Fibroblast of skin of abdomen (primary cell): ENCODE measurements at places on chromosomes 11 and 22.
A peak's percentile ranks its signal among the peaks of the same experiment; 100 is the strongest.

DNA sequence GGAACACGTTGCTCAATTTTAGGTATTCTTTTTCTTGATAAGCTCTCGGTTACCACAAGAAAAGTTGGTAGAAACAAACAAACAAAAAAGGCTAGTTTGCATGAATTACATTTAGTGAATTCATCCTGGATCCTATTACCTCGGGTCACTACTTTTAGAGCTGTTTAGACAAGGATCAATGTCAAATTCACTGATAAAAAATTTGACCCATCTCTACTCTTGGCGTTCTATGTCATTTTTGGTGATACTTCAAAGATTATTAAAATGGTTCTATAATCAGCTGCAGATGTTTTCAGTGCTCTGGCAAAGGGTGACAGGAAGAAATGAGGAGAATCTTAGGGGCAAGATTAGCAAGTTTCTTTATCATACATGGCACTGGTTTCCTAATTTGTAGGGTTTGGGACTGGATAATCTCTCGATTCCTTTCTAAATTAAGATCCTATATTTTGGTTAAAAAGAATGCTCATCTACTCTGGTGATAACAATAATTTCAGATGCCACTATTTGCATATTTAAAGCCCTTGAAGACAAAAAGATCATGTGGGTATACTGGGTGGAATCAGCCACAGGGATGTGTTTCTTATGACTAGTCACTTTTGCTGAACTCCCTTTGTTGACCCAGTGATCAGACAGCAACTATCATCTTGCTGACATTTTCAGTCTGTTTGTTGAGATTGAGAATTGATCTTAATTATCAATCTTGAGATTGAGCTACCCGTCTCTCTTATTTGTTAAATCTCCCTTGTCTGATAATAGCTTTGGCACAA lies 442.9 kb downstream of the AASDHPPT start:
- DNase-seq: no peak

DNA sequence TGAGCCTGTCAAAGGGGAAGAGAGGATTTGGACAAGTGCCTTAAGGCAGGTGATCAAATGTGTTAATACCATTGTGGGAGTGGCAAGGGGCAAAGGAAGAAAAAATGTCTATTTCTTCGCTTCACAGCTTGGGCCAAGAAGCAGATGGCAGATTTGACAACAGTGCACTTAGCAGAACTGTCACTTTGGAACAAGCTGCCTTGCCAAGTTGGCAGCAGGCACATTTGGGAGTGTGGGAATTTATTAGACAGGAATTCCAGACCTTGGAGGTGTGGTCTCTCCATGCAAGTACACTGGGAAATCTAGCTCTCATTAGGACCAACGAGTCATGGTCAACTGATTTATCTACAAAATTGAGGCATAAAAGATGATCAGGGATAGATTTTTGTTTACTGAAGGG lies 265.1 kb downstream of the NELL1 start:
- no peak for DNase-seq

- DNase-seq: no peak
These were observed 2.4 kb upstream of the ZP1 start for GRCh38 chr11:60864856-60865513.

- no peak for DNase-seq
These were observed 44.9 kb downstream of the CD82 start for GRCh38 chr11:44610186-44610955.

- no peak for DNase-seq
These were observed 604.9 kb downstream of the BUD13 start for GRCh38 chr11:116167706-116168458.

GRCh38 chr22:48376428-48376827 lies 1451.2 kb downstream of the BRD1 start:
- no peak for DNase-seq

GRCh38 chr11:9957072-9957471 lies 293.2 kb downstream of the SWAP70 start:
- no peak for DNase-seq

- no peak for DNase-seq
These were observed 607 bp downstream of the DMC1 start for GRCh38 chr22:38569181-38569971.

GRCh38 chr11:62999156-62999555 lies 14.4 kb upstream of the SLC22A6 start:
- DNase-seq: no peak

DNA sequence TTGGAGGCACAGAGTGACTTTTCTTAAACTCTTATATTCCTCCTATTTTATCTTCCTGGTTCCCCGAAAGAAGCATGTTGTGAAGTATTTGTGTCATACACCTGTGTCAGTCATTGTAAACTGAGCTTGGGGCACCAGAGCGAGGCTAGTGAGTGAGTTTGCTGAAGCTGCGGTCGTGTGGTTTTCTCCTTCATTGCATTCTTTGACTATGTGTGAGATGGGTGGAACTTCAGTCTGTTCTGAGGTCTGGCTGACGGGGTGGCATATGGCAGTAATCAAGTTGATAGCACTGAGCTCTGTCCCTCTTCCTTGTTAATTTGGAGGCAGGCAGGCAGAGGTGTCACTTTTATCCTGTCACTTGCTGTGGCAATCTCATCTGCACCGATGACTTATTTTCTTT lies 4.2 kb downstream of the VPS26B start:
- DNase-seq: peak; percentile 78

- DNase-seq: no peak
These were observed 64.2 kb downstream of the NFAM1 start for GRCh38 chr22:42367980-42368378.

DNA sequence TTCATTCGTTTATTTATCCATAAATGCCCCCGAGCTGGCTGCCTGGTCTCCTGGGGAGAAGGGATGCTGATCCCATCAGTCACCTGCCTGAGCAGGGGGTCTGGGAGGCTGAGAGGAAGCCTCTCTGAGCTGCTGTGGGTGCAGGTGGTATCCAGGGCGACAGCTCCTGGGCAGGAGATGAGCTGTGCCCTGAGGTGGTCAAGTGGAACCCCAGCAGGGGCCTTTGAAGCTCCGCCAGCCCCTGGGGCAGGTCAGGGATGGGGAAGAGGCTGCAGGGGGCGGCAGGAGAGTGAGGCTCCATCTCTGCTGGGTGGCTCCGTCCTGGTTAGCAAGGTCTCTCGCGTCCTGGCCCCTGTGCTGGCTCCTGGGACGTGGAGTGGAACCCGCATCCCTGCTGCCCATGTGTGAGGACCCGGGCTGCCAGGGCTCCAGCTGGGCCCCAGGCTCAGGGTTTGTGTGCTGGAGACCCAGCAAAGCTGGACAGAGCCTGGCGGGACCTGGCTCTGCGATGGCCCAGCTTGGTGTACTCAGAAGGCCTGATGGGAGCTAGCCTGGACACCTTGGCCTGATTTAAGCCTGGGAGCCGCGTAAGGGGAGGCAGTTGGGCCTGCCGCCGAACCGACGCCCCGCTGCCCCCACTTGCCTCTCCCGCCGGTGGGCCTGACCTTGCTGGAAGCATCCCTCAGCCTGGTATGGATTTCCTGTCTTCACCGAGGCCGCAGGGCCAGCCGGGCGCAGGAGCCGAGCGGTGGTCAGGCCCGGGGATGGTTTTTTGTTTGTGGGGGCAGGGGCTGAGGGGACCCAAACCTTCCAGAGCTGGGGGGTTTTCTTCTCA lies 44.5 kb downstream of the RTN4R start:
- DNase-seq: no peak

DNA sequence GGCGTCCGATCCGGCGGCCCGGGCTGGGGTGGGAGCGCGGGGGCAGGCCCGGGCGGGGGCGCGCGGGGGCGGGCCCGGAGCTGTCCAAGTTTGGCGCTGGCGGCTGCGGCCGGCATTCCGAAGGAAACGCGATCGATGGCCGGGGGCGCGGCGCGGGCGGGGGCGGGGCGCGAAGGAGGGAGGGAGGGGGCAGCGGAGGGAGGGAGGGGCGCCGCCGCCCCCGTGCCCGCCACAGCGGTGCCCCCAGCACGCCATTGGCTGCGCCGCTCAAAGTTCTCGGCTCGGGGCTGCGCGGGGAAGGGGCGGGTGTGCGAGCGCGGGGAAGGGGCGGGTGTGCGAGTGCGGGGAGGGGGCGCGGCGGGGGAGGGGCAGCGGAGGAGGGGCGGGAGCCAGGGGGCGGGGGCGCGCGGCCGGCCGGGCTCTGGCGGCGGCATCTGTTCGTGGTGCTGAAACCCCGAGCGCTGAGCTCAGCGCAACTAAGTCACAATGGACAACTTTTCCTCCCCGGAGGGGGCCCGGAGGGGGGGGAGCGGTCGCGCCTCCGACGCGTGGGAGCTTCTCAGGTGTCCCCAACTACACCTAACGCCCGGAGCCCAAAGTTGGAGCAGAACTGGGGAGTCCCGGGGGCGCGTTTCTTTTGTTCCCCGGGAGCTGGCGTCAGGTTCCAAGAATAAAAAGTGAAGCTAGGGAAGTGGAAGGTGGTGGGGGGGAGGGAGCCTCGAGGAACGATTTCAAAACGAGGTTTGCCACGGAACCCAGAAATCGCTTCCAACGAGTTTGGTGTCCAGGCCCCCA lies 2.2 kb downstream of the PHF21B start:
- DNase-seq: peak; percentile 14
